Pons (tissue), 1 donor: ENCODE measurements at places on chromosomes 3 and 15.

DNA sequence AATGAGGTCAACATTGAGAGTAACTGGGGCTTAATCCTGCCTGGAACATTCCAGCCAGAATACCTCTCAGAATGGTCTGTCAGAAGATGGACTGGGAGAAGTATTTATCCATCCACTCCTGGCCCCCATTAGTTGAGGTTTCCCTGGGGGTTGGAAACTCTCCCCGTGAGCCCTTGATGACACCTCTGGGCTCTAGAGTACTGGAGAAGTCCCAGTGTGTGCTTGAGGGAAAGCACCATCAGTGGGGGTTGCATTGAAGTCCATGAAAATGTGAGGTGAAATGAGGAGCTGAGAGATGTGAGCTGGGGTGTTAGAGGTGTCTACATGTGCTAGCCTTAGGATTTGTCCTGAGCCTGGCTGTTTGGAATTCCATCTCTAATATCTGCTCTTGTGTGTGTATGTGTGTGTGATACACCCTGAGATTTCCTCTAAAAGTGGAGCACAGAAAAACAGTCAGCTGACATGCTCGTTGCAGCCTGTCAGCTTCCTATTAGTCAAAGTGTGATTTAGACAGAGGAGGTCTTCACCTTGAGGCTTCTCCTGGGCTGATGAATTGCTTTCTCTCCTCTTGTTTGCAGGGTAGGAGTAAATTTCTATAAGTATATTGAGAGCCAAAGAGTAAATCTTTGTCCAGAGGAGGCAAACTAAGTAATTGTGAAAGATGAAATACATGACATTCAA is 67.6 kb downstream of the NR1D2 start:
- DNase-seq = no peak

DNA sequence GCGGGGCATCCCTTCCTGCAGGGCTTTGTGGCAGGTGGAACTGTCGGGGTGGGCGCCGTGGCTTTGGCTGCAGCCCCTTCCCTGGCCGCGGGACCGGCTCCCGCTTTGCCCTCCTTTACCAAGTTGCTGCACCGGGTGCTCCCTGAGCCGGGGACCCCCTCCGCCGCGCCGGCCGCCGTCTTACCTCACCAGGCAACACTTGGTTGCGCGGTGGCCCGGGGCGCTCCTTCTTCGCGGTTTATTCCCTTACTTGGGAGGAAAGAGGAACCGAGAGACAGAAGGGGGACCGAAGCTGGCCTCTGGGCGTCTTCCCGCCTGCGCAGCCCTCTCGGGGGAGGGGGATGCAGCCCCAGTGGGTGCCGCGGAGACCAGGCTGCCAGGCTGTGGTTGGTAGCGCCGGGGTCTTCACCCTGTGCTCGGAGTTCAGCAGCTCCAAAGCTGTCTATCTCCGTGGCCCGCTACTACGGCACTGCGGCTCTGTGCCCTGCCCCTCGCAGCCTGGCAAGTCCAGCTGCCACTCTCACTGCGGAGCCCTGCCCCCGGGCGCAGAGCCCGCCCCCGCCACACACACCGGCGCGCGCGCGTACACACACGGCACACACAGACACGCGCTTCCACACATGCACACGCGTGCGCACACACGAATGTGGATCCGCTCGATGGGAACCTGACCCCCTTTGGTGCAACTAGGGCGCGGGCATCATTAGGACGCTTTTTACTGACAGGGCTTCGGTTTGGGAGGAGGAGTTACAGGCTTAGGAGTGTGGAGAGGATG is at the start of gene DGKG:
Gene DGKG, minus strand, starts transcription at position 473 of the 775 bp plus-strand sequence. CDS start 41,775 bp downstream, outside the sequence.
- DNase-seq = peak; percentile 45

DNA sequence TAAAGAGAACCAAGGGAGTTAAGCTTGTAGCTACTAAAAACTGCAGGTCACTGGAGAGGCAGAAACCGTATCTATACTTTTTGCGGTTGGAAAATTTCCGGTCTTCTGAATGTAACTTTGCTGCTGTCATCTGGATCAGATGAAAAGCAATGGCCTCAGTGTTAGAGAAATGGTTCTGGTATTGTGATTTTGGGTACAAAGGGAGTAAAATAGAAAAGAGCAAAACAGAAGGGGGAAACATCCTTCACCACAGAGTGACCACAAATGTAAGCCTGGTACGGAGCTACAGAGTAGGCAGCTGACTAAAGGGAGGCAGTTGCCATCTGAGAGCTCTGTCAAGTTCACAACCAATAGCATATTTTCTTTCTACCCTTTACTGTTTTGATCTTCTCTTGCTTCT is 5.6 kb downstream of the CD96 start:
- DNase-seq = no peak

- peak; percentile 85 for DNase-seq
Observed at GRCh38 chr3:42780892-42781700, 8.0 kb upstream of the CCDC13 start.

- DNase-seq = no peak
Observed at GRCh38 chr3:107142171-107142570, 235.1 kb upstream of the CCDC54 start.

GRCh38 chr15:96431786-96432185 is 101.3 kb downstream of the NR2F2 start:
- no peak for DNase-seq

- DNase-seq = no peak
Observed at GRCh38 chr3:178586076-178586475, 49.8 kb downstream of the KCNMB2 start.

GRCh38 chr15:42106288-42106687 is 11.9 kb upstream of the PLA2G4D start:
- no peak for DNase-seq

GRCh38 chr3:53042651-53043050 is 3.2 kb downstream of the SFMBT1 start:
- no peak for DNase-seq

GRCh38 chr3:133273346-133273745 is 126.5 kb upstream of the BFSP2 start:
- no peak for DNase-seq

DNA sequence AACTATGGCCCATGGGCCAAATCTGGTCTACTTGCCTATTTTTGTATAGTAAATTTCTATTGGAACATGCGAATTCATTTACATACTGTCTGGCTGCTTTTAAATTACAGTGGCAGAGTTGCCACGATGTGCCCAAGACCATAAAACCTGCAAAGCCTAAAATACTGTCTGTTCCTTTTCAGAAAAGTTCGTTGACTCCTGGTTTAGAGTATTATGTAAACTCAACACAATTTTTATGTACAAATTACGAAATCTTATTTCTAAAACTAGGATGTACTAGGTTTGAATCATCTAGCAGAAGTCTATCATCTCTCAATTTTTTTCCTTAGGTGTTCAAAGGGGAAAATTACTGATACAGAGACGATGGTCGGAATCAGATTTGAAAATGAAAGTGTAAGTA is 26.9 kb downstream of the SENP2 start:
- no peak for DNase-seq

DNA sequence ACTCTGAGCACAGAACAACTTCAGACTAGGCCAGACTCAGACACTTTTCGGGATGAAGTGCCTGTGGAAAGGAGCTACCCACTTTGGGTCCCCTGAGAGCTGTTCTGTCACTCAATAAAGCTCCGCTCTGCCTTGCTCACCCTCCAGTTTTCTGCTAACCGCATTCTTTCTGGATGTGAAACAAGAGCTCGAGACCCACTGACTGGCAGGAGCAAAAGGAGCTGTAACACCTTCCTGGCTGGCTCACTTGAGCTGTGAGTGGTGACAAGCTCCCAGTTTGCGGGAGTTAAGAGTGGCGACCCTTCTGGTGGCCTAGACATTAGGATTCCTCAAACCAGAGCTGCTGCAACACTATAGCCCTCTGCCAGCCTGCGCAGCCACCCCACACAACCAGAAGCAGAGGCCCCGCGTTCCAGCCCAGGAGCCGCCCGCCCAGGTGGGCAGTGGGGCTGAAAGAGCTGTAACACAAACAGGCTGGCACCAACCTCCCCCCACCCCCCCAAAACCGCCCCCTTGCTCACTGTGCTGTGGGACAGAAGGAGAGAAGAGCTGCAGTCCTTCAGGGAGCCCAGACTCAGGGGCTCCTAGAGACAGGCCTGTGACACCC is 1178.1 kb upstream of the GBE1 start:
- DNase-seq = no peak
